ENCODE measurements at places on chromosomes 7 and 10. TPM values are rescaled to one million over a fixed set of nuclear protein-coding genes. Genes with fewer than 3 reads are reported as not detected.

- no peak overlapping the region for H3K4me3 ChIP-seq
- DNase-seq = no peak
- no peak overlapping the region for H3K27ac ChIP-seq
- H3K27me3 ChIP-seq = no peaks in the 10 kb centered on the region
- no peaks in the 10 kb centered on the region for H3K36me3 ChIP-seq
- H3K4me1 ChIP-seq = no peaks in the 10 kb centered on the region
Observed at GRCh38 chr10:21212348-21212747, 313.1 kb downstream of the SKIDA1 start.

DNA sequence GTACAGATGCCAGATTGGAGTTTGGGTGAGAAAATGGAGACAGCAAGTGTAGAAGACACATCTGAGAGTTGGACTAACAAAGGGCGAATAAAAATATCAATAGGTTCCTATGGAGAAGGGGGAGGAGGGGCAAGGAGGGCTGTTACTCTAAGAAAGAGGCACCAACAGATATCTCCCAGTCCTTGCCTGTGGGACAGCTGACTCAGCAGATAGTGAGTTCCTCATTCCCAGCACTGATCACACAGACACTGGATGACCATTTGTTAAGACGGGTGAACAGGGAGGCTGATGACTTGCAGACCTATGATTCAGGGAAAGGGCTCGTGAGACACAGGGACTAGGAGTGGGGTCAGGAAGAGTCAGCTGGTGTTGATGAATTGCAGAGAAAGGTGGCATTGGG, 5.7 kb upstream of the PRR15 start:
- no peak for DNase-seq
- peaks cover 13% of the 10 kb centered on the region for H3K27me3 ChIP-seq
- no peaks in the 10 kb centered on the region for H3K36me3 ChIP-seq
- no peak overlapping the region for H3K27ac ChIP-seq
- H3K4me1 ChIP-seq = peaks cover under 1% of the 10 kb centered on the region

DNA sequence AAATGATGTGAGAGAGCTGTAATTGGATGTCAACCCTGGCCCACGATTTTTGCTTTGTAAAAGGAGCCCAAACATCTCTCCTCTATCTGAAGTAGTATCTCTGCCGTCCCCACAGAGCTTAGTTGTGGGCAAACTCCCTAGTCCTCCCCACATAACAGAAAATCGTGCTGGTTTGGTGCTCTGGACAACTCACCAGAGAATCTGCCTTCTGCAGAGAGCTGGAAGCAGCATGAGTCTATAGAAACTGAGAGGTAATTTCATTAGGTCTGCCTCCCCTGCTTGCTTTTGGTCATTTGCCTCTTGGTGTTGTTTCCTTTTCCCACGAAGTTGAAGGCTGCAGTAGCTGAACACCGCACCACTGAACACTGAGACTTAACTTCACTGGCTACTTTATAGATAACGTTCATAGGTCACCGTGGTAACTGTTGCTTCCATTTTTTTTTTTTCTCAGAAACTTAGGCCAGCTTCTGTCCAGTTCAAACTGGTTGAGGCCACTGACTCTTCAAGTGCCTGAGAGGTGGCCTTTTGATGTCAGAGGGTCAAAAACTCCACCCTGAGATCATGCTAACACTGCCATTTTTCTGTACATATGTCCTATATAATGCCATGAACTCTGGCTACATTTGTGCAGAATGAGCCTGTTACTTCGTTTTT, 3.3 kb upstream of the CDCA7L start:
- DNase-seq = no peak
- no peak overlapping the region for H3K4me3 ChIP-seq
- H3K36me3 ChIP-seq = no peaks in the 10 kb centered on the region
- H3K27me3 ChIP-seq = no peaks in the 10 kb centered on the region
- peaks cover 18% of the 10 kb centered on the region for H3K4me1 ChIP-seq
- H3K27ac ChIP-seq = no peak overlapping the region

DNA sequence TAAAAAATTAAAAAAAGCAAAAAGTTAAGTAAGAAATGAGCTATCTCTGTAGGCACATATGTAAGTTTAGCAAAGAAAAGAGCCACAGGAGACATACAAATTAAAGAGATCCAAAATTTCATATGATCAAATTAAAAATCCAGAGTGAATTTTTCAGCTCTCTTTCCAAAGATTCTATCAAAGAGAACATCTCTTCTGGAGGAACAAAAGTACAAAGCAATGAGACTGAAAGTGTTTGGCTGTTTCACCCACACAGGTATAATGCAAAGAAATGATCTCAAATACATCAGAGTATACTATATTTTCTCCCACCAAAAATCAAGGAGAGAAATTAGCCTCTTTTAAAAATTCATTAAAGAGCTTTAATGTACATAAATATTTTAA, 74.8 kb upstream of the ASAH2 start:
- DNase-seq = no peak
- peak overlapping the region; percentile 69 for H3K27ac ChIP-seq
- H3K27me3 ChIP-seq = no peaks in the 10 kb centered on the region

DNA sequence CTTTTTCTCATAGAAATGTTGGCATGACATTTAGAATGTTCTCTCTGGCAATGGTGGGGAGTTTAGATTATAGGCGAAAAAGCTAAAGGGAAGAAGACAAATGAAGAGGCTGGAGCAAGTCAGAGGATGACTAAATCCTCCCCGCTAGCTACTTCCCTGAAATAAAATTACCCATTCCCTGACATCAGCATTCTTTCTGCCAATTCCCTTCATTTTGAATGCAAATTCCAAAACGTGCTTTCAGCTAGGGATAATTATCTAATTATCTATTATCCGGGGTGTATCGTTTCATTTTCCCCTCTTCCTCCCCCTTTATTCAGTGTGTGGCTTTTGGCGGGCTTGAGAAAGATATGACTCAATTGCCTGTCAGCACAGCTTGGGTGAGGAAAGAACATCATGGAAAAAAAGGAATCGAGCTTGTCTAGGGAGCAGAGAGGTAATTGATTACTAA, 672.3 kb downstream of the TNS3 start:
- no peaks in the 10 kb centered on the region for H3K4me1 ChIP-seq
- DNase-seq = no peak
- no peaks in the 10 kb centered on the region for H3K36me3 ChIP-seq
- no peak overlapping the region for H3K27ac ChIP-seq

Gene C10orf71
- not detected for polyA plus RNA-seq

Gene CCL24
- polyA plus RNA-seq = 25.2 TPM
